ENCODE measurements at places on chromosomes 7 and 10.

DNA sequence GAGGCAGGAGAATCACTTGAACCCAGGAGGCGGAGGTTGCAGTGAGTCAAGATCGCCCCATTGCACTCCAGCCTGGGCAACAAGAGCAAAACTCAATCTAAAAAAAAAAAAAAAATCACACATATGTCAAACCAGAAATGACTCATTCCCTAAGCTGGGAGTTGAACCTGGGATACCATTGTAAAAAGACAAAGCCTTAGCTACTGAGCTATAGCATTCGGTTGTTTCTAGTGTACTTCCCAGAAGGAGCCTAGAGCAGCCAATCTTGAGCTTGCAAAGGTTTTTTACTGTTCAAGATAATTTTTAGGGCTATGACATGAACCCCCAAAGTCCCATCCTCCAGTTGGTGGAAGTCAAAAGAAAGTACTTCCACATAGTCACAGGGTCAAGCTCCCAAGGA lies 87.9 kb downstream of the ZNF467 start:
- no peak for DNase-seq

DNA sequence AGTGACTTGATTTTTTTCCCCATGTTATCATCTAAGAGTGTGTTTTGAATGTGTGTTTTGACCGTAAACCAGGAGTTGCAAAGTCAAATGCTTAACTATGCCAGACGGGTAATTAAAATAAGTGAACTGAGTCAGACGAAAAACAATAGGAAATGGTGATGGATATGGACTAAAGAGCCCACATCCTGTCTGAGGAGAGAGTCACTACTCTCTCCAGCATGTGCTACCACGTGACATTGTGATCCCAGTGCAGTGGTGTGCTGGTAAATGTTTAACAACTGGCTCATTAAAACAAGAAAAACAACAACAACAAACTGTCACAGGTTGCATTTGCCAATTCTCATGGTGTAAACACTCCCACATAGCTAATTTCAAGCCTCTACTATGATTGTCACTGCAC lies 164.3 kb downstream of the SUGCT start:
- DNase-seq: no peak

DNA sequence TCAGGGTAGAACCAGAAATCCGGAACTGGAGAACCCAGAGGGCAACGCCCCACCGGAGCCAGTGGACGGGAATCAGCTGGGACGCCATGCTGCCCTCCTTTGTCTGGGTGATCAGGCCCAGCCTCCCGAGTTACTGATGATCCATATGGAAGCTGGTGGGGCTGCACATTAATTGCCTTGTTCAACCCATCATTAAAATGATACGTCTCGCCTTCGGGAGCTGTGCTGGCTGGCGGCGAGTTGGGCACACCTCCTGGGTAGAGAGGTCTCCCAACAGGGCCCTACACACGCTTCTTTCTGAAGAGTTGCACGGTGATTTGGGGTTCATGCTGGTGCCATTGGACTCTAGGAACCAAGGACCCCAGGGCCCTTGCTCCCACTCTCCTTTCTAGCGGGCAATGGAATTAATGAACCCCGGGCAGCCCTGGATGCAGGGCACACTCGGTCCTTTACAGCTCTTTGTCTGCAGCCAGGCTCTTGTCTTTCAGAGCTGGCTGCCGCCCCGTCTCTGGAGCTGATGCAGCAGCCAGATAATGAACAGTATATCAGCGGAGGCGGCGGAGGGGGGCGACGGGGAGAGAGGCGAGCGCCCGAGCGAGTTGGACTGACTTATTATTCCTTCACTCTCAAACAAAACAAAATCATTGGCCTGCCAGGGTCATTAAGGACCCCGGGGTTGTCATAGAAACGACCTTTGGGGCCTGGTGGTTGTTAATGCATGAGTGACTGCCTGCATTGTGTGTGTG lies 412.2 kb upstream of the ZMIZ1 start:
- peak; percentile 61 for DNase-seq

GRCh38 chr7:18940593-18941134 lies 176.8 kb downstream of the TWIST1 start:
- DNase-seq: no peak

GRCh38 chr7:155985518-155986250 lies 173.4 kb upstream of the SHH start:
- no peak for DNase-seq

GRCh38 chr7:3893151-3893788 lies 592.2 kb downstream of the SDK1 start:
- DNase-seq: no peak

GRCh38 chr7:111050875-111051416 lies 40.0 kb upstream of the LRRN3 start:
- DNase-seq: no peak

GRCh38 chr10:10067644-10068043 lies 950.0 kb upstream of the CELF2 start:
- no peak for DNase-seq

DNA sequence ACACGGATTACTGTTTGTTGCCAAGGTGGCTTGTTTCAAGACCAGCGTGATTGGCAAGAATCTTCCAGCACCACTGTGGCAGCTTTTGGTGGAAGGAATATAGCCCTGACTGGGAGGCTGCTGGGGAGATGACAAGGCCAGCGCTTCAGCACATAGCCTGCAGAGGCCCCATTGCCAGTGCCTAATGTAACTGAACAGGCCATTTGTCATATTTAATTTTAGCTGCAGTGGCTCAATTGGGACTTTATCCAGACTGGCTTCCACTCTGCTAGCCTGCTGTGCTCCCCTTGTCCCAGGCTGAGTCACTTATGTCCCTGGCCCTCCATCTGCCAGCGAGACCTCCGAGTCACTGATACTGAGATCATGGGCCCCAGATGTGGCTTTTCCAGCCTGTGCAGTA lies 483.1 kb downstream of the GALNT17 start:
- no peak for DNase-seq

GRCh38 chr7:70405241-70405640 lies 726.7 kb upstream of the GALNT17 start:
- no peak for DNase-seq

DNA sequence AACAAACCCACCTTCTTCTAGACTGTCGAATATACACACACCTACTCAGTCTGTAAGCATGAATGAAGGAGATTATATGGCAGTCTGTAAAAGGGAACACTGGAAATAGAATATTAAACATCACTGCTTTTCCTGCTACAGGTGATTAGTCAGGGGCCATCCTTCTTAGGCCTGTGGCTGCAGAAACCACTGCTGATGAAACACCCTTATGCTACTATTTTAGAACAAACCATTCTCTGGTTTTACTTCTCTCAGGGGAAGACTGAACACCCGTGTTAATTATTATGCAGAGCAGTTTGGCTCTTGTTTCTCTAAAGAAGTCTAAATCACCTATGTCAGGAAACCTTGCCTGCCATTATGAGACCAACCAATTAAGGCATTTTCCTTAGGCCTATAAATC lies 351.1 kb upstream of the KLF6 start:
- no peak for DNase-seq

- DNase-seq: no peak
Observed at GRCh38 chr10:11243425-11244222, 226.0 kb downstream of the CELF2 start.

DNA sequence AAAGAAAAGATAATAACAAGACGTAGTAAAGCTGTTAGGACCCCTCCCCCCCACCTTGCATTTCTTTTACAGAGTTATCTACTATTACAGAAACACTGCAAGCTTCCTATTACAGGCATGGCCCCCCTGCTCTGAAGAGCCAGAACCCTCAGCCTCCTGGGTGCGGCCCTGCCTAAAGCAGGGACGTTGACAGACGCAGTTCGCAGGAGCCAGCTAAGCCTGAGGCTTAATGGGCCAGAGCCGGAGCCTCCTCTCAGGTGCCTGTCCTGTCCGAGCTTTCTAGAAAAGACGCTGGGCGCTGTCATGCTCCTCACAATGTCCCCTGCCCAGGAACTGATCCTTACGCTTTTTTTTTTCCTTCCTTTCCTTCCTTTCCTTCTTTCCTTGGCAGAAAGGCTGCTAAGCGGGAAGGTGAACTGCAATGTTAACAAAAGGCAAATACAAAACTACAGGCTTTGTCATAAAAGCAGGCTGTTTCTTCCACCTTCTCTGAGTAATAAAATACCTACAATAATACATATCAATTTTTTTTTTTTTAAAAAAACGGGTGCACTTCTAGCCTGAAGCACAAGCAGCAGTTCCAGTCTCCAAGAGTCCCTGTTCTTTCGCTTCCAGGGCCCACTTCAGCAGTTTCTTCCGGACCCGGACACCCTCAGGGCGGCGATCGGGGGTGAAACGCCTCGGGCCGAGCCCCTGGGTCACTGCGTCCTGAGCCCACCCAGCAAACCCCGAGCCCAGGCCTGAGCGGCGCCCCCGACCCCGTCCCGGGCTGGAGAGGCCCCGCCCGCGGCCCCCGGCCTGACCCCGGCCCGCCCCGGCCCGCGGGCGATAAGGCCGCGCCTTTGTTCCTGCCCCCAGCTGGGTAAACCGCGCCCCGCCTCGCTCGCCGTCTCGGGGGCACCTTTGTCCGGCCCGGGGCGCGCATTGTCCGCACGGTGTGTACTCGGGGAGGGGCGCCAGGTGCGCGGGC lies 11.2 kb downstream of the MNX1 start:
- peak; percentile 2 for DNase-seq

- no peak for DNase-seq
Observed at GRCh38 chr7:52647046-52647445, 388.4 kb upstream of the POM121L12 start.

DNA sequence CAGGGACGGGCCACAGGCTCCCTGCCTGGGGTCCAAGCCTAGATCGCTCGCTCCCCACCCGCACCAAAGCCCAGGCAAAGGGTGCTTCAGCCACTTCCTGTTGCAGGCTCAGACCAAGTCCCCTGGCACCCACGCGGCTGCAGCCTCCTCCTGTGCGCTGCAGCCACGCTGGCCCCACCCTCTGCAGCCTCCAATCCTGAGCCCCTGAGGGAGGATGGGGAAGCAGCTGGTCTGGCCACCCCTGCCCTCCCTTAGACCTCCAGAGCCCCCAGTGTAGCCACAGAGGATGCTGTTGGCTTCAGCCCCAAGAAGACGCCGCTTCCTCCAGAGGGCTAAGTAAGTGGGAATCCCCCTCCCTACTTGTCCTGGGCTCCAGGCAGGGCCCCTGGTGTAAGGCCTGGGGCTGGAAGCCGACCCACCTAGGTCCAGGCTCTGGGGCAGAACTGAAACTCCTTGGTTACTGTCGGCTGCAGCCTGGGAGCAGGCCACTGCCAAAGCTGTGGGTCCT lies 9.4 kb downstream of the LIMK1 start:
- DNase-seq: peak; percentile 64

DNA sequence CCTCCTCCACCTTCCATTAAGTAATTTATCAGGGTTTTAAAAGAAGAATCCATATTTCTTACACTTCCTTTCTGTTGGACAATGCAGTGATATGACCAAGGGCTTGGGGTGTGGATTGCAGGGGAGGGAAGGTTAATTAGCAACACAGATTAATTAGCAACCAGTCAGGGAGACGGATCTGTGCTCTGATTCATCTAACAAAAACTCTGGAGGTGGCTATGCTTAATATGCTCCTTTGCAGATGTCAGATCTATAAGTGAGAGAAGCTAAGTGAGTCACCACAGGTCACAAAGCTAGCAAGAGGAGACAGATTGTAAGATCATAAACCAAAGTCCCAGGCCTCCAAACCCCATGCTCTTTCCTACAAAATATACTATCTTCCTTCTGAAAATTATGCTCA lies 178.8 kb upstream of the ITGB1 start:
- DNase-seq: no peak

- DNase-seq: no peak
Observed at GRCh38 chr7:5214641-5215040, 24.6 kb downstream of the WIPI2 start.

DNA sequence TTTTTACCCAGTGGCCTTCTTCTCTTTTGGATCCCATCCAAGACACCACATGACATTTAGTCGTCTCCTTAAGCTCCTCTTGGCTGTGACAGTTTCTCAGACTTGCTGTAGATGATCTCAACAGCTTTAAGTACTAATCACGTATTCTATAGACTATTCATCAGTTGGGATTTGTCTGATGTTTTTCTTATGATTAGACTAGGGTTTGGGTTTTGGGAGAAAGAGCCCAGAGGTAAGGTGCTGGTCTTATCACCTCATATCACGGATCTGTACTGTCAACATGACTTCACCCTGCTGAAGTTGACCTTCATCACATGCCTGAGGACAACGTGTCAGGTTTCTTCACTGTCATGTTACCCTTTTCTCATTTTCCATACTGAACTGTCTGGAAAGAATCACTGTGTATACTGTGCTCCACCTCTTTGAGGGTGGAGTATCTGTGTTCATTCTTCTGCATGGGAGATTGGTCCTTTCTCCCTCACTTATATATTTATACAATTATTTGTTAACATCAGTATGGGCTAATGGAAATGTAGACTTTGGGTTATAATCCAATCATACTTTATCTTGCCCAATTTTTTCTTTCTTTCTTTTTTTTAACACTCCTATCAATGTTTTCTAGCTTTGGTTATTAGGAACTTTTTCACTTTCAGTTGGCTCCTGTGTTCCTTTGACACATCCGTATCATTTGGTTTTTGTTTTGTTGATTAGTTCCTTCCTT lies 6.4 kb upstream of the HKDC1 start:
- DNase-seq: no peak

- DNase-seq: no peak
Observed at GRCh38 chr7:108535744-108536143, 9.8 kb upstream of the PNPLA8 start.

DNA sequence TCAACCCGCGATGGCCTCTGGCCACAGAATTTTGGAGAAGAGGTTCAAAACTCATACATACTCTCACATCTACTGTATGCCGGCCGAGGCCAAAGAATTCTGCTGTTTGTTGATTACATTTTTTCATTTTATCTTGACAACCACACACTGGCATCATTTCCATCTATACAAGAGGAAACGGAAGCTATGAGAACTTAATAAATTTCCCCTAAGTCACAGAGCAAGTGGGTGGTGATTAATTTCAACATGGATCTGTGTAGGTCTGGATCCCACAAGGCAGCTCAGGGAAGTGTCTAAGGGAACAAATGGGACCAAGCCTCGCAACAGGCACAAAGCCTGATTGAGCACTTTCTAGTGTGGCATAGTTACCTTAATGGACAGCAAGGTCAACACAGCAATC lies 18.0 kb downstream of the ELMO1 start:
- DNase-seq: no peak

DNA sequence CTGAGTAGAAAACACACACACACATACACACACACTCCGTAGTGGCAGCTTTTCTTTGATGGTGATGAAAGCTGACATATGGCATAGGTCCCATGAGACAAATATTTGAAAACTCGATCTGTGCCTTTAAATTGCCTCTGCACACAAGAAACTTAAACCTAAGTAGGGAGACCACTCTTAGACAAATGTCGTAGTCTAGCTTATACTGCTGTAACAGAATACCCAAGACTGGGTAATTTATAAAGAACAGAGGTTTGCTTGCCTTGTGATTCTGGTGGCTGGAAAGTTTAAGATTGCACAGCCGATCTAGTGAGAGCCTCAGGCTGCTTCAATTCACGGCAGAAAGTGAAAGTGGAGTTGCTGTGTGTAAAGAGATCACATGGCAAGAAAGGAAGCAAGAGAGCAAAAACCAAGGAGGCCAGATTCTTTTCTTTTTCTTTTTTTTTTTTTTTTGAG lies 489.4 kb upstream of the SORCS1 start:
- DNase-seq: no peak

DNA sequence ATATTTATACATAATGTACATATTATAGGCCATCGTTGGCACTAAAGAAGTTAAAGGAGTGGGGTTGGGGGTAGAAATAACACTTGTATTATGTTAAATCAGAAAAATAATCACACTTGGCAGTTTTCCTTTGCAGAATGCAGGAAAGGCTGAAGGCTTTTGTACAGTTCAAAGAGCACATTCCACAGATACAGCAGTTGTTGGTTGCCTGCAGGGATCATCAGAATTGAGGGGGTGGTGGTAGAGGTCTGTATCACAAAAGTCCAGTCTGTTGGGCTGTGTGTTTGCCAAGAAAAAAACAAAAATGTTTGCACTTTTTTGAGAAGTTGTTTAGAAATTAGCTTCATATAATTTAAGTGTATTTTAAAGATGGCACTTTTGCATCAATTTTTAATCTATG lies 231.8 kb upstream of the FOXP2 start:
- no peak for DNase-seq
